Activated CD8-positive, alpha-beta memory T cell treated with anti-CD3 and anti-CD28 coated beads, Interleukin-2, amount 50 U/mL, for 4 hours (primary cell): ENCODE measurements at places on chromosomes 2 and 18.

GRCh38 chr18:23578891-23579653, 7.2 kb downstream of the NPC1 start:
- no peak for DNase-seq

GRCh38 chr2:158359846-158360245, 96.7 kb downstream of the CCDC148 start:
- no peak for DNase-seq

DNA sequence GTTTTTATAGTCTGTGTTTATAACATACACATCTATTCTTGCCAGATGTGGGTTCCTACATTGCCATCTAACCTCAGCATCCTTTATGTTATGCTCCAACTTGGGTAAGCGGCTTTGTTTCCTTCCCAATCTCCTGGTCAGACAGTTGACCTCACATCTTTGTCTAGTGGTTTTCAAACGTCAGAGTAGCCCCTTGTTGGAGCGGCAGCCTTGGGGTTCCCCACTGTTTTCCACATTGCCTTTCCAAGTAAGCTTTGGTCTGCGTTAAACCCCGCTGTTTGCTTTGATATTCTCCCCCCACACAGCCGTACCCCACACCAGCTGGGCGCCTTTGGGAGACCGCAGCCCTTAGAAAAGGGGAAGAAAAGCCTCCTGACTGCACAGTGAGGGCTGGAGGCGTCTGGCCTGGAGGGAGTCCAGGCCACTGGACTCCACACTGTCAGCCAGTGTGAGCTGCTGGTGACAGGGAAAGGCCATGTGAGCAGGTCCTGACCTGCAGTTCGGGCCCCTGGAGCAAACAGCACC, 83.3 kb downstream of the MALT1 start:
- DNase-seq = no peak

- no peak for DNase-seq
Observed at GRCh38 chr2:207092818-207093217, 72.9 kb downstream of the KLF7 start.

DNA sequence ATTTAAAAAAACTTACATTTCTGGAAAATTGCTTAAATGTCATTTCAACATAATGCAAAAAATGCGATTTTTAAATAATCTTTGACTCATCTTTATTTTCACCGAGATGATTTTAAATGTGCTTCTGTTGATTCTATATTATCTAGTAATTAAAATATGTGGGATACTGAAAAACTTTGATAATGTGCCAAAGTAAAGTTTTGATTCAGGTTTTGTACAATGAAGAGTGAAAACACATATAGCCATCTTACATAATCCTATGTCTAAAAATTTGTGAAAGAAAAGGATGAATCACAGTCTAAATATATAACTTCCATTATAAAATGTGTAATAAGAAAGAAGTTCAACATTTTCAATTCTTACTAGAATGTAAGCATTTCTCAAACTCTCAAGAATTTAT, 204.3 kb upstream of the ZC3H15 start:
- no peak for DNase-seq

DNA sequence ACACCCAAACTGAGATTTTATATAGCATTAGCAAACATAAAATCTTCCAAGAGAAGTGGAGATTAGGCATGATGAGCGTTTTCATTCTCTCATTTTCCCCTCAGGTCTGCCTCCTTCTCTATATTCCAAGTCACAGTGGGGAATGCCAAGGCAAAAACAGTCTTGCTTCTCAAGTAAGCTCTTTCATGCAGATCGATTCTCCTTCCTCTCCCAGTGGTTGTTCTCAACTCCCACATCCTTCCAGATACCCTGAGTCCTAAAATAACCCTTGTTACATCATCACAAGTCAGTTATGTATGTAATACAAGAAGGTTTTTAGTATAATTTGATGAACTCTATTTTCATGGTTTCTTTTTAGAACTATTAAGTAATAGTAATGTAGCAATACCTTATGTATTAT, 150.6 kb downstream of the TXNL1 start:
- DNase-seq = no peak

GRCh38 chr18:49546278-49546677, 15.6 kb upstream of the LIPG start:
- DNase-seq = no peak

DNA sequence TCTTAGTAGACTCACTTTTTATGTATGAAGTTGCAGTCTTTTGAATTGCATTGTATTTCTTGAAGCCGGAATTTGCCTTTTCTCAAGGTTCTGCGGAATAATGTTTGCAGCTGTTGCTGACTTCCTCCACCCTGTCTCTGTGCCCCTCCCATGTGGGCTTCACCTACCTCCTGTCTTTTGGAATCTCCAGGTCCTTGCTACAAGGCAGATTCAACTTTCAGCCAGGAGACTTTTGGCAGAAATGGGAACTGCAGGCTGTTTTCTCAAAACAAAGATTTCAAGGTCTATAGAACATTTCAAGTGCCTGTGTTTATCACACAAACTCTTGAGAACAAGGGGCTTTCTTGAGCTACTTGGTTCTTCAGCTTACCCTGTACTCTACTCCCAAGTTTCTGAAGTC, 25.6 kb downstream of the ZNF236 start:
- no peak for DNase-seq

DNA sequence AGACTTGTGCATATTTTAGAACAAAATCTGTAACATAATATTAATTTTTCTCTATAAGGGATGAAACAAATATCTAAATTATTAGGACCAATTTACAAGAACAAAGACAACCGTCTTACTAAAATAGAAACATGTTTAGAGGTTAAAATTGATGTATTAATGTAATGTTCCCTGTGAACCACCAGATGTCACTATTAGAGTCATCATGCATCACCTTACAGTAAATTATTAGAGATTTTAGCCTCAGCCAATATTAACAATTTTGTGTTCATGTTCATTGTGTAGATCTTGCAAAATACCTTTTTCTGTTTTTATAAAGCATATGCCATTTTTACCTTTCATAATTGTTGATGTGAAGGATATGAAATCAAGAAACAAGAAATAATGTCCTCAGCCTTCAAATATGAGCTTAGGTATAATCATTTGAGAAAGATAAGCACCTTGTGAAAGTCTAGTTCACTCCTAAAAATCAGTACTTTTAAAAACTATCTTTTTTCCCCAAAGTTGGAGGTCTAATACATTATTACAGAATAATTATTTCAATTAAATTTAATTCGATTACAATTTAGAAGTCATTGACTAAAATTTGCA, 344.3 kb upstream of the KCNH7 start:
- no peak for DNase-seq

GRCh38 chr18:74457043-74457724, at the start of gene DIPK1C:
TSS of gene DIPK1C (minus strand) at chr18:74457308. CDS start at chr18:74457259, 49 bp downstream.
- DNase-seq = no peak

DNA sequence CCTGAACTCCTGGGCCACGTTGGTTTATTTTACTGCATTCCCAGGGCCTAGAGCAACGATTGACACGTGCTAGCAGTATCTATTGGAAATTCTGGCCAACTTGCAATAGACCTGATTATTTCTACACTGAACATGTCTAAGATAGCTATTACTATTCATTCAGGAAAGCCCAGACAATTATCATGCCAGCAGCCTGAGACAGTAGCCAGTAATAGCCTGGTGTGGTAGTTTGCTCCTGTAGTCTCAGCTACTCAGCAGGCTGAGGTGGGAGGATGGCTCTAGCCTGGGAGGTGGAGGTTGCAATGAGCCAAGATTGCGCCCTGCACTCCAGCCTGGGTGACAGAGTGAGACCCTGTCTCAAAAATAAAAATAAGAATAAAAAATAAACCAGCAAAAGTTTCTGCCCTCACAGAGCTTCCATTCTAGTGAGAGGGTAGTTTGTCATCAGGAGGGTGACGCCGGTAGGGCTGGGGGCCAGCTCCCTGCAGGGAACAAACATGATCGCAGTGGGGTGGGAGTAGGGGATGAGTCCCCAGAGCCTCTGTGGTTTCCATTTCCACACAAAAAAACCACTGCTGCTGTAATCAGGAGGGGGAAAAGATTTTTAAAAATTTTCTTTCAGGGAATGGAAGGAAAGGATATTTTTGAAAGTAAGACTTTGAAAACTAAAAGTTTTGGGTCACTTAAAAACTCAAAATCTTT, 4.3 kb downstream of the CASP8 start:
- no peak for DNase-seq

DNA sequence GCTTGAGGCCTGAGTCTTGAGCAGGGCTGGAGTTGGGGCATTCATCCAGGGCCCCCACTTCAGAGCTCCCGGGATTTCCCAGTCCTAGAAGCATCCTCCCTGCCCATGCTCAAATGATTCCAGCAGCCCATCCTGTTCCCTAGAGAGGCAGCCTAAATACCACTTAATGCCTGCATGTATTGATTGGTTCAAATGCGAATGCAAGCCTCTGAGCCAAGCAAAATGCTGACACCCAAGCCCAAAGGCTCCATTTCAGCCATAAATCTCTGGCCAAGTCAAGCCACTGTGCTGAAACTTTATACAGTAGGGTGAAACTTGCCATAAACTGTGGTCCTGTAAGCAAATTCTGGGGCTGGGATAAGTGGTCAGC, 279.8 kb downstream of the CLIP4 start:
- DNase-seq = no peak

DNA sequence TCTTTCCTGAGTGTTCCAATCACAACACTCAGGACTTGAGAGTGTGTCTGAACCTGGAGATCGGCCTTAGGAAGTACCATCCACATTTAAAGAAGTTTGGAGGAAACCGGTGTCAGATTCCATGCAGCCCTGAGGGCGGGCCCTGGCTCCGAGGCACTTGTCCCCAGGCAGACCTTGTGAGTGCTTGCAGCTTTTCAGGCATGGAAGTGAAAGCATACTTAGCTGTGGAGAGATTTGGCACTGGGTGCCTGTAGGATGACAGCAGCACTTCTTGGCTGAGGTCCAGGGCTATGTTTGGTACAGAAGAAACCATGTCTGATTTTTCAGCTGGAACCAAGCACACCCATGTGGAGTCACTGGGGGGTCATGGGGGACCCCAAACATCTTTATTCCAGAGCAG, 230.8 kb downstream of the SEPTIN10 start:
- no peak for DNase-seq

- DNase-seq = no peak
Observed at GRCh38 chr18:50802141-50802540, 17.7 kb downstream of the MRO start.

DNA sequence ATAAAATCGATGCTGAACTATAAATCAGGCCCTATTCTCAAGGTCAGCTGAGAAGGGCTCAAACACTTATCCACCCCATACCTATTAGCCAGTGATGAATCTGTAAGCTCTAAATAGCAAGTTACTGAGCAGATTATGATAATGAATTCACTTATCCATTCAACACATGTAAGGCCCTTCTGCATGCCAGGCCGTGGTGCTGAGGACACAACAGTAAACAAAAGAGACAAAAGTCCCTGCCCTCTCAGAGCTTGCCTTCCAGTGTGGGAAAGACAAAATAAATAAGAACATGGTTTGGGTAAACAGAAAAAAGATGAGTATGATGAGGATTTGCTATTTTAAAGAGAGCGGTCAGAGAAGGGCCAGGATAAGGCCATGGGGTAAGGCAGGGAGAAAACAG, 11.7 kb downstream of the TTC32 start:
- no peak for DNase-seq

DNA sequence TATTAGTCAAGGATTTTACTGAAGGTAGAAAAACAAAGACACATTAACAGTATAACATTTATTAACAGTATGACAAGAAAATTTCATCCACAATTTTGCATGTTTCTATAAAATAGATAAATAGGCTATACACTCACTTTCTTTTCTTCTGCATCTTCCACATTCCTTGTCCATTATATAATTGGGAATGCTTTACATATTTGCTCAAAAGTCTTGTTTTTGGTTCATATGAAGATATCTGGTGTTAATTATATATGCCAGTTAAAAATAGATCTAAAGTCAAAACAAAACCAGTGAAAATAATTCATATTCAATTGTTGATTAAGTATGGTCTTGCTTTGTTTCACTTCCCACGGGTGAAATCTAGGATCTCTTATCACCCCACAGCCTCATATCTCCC, 53.4 kb downstream of the SERPINB7 start:
- no peak for DNase-seq

GRCh38 chr2:122532072-122532344, 776.6 kb downstream of the TSN start:
- DNase-seq = no peak

DNA sequence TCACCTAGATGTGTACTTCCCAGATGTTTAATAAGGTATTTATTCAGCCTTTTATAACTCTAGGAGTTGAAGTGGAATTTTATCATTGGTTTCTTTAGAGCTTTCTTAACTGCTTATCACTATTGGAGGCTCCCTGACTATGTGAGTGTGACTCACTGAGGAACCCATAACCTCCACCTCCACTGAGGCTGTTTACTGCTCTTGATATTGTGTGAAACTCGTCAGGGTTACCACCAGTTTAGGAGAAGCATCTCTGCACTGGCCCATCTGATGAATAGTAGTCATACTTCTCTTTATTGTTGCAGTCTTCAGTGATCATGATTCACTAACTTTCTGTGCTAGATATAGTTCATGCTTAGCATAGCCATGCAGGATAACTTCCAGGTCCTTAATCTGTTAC, 79.6 kb upstream of the UBXN4 start:
- no peak for DNase-seq

- peak; percentile 44 for DNase-seq
Observed at GRCh38 chr2:144515696-144516410, 4.1 kb downstream of the ZEB2 start.

DNA sequence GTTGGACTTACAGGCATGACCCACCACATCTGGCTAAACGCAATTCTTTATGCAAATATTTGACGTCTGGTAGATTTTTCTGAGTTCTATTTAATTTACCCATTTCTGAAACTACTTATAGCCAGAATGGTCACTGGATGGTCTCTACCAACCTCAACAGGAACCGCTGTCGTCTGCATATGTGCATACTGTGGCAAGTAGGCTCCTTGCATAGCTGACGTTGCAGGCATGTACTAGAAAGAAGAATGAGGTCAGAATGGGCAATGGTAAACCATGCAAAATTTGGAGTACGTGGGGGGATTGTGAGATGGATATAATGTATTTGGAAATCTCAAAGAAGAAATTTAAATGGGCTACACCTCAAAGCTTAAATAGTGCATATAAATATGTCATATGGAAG, 77.1 kb upstream of the ITGB6 start:
- no peak for DNase-seq

DNA sequence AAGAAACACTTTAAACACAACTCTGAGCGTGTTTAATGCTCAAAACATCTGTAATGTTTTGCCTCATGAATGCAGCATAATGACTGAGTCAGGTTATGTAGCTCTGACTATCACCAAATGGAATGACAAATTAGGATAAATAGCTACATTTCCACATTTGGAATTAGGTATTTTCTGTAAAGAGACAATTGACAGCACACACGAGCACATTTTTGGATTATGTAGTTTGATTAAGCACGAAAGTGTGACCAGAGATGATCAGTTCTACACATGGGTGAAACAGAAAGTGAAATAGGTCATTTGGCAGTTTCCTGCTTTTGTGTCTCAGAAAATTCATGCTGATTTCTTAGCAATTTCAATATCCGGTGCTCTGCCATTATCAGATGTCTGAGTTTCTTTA, 29.0 kb downstream of the LPIN1 start:
- DNase-seq = no peak

GRCh38 chr2:47031909-47032668, 116.5 kb upstream of the MCFD2 start:
- DNase-seq = no peak
